Endodermal cell (in vitro differentiated cells): ENCODE measurements at places on chromosomes 2 and 18. TPM values are rescaled to one million over a fixed set of nuclear protein-coding genes. Genes with fewer than 3 reads are reported as not detected.
A peak's percentile ranks its signal among the peaks of the same experiment; 100 is the strongest.

GRCh38 chr2:40041422-40042382, 262.6 kb upstream of the THUMPD2 start:
- DNase-seq: no peak

Gene NOL4
- 0.50 to 7.0 TPM (median 0.93 TPM) in 3 replicates for total RNA-seq

- DNase-seq: no peak
These were observed 10.4 kb upstream of the UBE2E3 start for GRCh38 chr2:180970016-180970415.

Gene NEUROD1
- total RNA-seq: not detected in 2 replicates

Gene SPHKAP
- 0.14 to 0.25 TPM (median 0.18 TPM) in 3 replicates for total RNA-seq

Gene CD207
- not detected in 2 replicates for total RNA-seq

GRCh38 chr2:237662671-237663093, 35.3 kb downstream of the LRRFIP1 start:
- DNase-seq: peak; percentile 96

Gene ERBB4
- 133 and 158 TPM in 2 replicates for total RNA-seq

Gene MARCO
- not detected in 2 replicates for total RNA-seq

DNA sequence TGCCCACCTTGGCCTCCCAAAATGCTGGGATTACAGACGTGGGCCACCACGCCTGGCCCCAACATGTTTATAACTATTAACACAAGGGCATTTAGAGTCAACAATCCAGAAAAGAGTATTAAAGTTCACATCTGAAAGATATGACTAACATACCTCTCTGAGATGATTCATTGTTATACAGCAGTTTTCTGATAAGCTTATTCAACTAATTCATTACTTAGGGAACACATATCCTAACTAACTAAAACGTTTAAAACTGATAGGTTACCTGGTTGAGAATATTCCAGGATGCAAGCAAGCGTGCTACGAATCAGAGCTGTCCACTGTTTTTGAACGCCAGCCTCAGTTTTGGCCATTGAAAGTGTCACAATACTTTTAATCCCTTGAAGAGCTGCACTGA, 34.0 kb upstream of the STRN start:
- DNase-seq: no peak

DNA sequence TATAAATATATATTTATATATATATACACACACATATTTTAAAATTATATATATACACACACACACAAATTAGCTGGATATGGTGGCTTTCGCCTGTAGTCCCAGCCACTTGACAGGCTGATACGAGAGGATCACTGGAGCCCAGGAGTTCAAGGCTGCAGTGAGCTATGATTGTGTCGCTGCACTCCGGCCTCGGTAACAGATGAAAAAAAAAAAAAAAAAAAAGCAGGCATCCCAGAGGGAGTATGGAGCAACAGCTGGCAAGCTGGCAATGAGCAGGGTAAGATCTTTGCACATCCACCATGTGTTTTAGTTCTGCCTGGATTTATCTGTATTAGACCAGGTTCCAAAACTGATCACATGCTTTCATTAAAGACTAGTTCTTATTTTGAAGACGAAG, 170.1 kb downstream of the MAP2 start:
- no peak for DNase-seq

DNA sequence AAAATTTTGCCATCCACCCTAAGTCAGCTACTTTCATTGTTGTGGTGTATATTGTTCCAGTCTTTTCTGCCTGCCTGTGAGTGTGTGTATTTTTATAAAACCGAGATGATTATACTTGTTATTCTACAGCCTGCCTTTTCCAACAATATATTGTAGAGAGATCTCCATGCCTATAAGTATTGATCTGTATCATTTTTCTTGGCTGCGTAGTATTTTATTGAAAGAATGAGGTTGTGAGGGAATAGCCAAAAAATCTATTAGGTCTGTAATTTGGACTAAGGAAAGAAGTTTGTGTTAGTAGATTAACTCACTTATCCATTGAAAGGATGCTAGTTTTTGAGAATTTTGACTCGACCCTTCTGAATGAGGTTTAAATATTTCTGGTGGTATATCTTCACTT, 34.9 kb downstream of the PPM1B start:
- DNase-seq: no peak

GRCh38 chr2:122422384-122422991, 667.0 kb downstream of the TSN start:
- DNase-seq: no peak

- no peak for DNase-seq
These were observed 930.7 kb upstream of the CELF4 start for GRCh38 chr18:38496222-38496793.

Gene CLASP1
- 84.2 to 106 TPM (median 88.3 TPM) in 3 replicates for total RNA-seq

Gene PLCD4
- total RNA-seq: 0.07 and 0.26 TPM in 2 replicates

DNA sequence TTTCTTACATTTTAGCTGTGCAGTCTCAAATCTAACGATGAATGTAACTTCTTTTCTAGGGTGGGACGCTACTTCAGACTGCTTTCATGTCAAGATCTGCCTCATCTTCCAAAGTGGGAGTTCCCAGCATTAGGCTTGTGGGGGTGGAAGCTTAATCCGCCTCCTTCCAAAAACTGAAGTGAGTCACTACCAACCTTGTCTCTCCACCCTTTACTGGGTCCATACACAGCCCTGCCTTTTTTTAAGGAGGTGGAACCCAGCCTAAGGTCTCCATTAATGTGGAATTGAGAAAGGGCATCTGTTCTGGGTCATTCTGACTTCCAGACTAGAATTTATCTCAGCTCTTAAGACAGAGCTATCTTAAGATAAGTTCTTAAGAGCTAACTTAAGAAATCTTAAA, 42.0 kb upstream of the NFE2L2 start:
- no peak for DNase-seq

- no peak for DNase-seq
These were observed 119.3 kb upstream of the MAPRE2 start for GRCh38 chr18:34921811-34922385.

GRCh38 chr2:86786001-86786536, 4.6 kb downstream of the CD8A start:
- DNase-seq: peak; percentile 74

DNA sequence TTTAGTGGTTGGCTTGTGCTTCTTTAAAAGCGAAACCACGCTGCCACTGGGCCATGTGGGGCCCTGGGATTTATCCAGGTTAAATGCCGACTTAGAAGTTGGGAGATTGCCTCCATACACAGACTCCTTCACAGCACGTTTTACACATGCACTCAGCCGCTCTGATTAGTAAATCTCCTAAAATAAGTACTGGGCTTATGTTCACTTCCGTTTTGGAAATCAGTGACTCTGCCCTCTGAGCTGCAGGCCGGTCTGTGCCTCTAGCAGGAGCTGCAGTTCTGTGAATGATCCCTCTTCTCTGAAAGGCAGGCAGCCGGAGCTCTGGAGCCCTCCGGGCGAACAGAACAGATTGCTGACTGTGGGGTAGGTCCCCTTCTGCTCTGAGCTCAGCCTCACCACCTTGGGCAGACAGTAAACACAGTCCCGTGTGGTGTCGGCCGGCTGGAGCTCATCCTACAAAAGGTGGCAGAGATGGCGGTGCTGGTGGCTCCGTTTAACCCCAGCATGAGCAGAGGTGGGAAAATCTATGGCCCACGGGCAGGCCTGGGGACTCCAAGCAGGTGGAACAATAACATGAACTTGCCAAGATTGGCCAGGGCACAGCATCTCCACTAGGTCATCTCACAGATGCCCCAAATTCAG, 9.8 kb upstream of the RAB17 start:
- DNase-seq: peak; percentile 53

DNA sequence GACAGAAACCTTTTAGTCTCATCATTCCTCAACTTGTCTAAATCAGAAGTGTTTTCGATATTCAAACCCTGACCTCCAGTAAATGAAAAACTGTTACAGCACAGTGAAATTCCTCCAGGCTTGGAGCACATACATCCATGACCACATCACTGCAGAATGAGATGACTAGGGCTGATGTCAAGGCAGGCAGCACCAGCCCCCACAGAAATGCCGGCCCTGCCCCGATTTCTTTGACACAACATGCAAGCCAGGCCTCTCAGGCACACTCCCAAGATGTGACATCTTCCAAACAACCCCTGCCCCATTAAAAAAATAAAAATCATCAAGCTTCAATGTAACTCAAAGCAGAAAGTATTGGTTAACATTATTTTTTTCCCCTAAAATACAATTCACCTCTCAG, 103.3 kb downstream of the CTAGE1 start:
- no peak for DNase-seq

GRCh38 chr18:45775241-45775676, 50.2 kb upstream of the SIGLEC15 start:
- peak; percentile 91 for DNase-seq

DNA sequence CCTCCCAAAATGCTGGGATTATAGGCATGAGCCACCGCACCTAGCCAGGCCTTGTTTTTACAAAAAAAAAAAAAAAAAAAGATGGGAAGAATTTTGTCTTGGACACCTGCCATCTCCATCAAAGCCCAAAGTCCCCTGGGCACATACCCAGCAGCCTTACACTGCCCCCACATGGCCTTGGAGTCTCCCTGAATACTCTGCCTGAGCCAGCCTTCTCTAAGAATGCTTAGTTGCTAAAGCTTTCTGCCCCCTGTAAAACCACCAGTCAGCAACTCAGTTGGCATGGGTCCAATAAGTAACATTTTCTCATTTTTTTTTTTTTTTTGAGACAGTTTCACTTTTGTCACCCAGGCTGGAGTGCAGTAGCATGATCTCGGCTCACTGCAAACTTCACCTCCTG, 40.6 kb downstream of the SPC25 start:
- peak; percentile 69 for DNase-seq

DNA sequence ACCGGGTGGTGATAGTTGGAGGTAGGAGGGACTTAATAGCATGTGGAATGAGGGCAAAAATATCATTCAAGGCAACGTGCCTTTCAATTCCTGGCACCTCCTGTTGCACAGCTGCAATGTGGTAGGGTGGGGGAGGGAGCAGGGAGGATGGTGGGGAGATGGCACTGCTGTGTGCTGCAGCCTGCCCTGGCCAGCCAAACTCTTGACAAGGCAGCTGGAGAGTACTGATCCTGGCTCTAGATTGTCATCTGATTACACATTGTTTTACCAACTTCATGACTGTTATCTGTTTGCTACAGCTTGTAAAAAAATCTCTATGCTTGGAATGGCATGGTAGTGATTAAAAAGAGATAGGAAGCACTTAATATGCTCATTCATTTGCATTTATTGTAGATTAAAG, 47.7 kb downstream of the PLCL1 start:
- DNase-seq: no peak

GRCh38 chr2:29420464-29420863, 305.2 kb downstream of the CLIP4 start:
- no peak for DNase-seq

GRCh38 chr18:61699397-61700110, 193.3 kb downstream of the RNF152 start:
- no peak for DNase-seq

Gene PRKAG3
- total RNA-seq: not detected in 3 replicates

GRCh38 chr18:63158012-63158631, 161.4 kb downstream of the BCL2 start:
- no peak for DNase-seq
